Stimulated activated CD4-positive, alpha-beta T cell treated with anti-CD3 and anti-CD28 coated beads, Interleukin-1b, Interleukin-23, amount 100 ng/mL, for 1 hour (primary cell): ENCODE measurements at places on chromosomes 3 and 15.

GRCh38 chr3:142489572-142490323 lies 41.9 kb upstream of the XRN1 start:
- no peak for DNase-seq

DNA sequence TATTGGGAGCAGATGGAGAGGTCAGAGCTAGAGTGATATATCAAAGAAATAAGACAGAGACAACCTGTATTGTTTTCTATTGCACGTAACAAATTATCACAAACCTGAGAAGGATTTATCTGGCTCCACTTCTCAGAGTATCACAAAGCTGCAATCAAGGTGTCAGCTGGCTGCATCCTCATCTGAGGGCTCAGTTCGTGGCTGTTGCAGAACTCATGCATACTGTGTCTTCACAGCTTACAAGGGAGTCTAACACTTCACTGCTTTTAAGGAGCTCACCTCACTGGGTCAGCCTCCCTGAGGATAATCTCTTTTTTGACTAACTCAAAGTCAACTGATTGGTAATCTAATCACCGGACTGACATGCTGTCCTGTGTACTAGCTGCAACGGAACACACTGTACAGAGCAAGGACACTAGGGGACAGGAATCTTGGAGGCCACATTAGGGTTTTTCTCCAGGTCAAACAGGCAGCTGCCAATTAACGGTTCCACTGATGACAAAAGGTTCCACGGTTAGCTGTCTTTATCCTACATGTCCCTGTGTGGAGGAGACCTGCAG lies 1006.8 kb upstream of the SEMA6D start:
- DNase-seq = no peak

GRCh38 chr15:70566047-70566835 lies 197.1 kb downstream of the UACA start:
- no peak for DNase-seq

GRCh38 chr15:98401029-98401428 lies 247.3 kb upstream of the IGF1R start:
- no peak for DNase-seq

- no peak for DNase-seq
These were observed 253.7 kb downstream of the GAP43 start for GRCh38 chr3:115876876-115877614.

GRCh38 chr3:25380222-25380739 lies 47.8 kb upstream of the RARB start:
- no peak for DNase-seq

DNA sequence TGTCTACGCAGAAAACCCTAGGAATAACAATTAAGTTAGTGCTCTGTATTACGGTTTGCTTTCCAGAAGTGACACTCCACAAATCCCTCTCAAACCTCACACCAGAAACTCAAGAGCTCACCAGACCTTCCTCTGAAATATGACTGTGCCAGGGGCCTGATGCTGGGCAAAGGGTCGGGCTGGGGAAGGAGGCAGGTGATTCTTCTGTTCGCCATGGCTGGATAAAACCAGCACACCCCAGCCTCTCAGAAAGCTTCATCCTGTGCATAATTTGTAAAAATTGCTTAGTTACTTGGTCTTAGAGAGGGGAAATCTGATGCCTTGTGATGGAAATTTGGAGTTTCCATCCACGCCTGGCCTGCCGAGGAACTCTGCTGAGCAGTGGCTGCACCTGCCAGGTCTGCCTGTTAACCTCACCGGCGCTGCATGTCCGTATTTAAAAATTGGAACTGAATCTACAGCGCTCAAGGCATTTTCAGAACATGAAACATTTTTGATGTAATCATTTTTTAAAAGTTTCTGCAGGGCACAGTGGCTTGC lies 22.7 kb upstream of the ATP1B3 start:
- no peak for DNase-seq

GRCh38 chr15:70512772-70513362 lies 250.5 kb downstream of the UACA start:
- DNase-seq = no peak

DNA sequence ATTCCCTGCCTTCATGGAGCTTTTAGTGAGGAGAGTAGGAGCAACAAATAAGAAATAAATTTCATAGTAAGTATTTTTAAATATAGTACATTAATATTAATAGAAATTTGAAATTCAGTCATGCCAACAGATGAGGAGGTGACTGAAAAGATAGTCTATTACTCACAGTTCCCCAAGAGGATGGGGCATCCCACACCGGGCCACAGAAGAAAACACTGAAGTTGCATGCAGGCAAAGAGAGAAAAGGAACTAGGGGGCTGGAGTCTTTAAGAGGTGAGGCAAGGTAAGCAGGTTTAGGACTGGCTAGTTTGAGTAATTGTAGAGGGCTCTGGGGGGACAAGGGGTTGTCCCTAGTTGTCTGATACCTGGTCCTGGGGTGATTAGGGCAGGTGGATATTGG lies 120.1 kb upstream of the UMPS start:
- no peak for DNase-seq

GRCh38 chr3:138781012-138781470 lies 53.7 kb downstream of the PIK3CB start:
- DNase-seq = no peak

DNA sequence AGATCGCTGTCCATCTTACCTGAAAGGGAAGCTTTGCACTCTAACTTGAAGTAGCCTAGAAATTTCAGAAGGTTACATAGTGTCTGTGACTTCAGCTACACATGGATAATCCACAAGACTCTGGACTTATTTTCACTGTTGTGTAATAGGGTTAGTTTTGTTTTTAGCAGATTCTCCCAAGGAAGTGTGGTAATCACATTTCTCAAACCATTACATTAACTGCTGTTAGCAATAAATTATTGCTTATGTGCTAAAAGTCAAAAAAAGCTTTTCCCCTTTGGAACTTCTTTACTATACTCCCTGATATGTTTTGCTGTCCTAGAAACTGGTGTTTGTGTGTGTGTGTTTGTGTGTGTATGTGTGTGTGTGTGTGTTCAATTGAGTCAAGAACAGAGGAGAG lies 351.8 kb upstream of the TPRG1 start:
- no peak for DNase-seq

DNA sequence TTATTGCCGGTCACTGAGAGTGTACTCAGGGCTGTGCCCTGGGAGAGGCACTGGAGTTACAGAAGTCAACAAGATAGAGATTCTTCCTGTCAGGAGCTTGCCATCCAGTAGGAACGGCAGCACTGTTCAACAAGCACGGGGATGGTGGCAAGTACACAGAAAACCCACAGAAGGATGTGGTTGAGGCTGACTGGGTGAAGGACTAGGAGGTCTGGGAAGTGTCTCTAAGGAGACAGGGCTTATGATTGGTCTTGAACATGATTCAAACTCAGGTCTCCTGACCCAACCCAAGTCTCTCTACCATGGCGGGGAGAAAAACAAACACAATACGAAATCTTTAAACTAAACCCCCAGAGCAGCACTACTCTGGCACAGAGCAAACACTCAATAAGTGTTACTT lies 37.6 kb downstream of the ERICH6 start:
- DNase-seq = no peak

DNA sequence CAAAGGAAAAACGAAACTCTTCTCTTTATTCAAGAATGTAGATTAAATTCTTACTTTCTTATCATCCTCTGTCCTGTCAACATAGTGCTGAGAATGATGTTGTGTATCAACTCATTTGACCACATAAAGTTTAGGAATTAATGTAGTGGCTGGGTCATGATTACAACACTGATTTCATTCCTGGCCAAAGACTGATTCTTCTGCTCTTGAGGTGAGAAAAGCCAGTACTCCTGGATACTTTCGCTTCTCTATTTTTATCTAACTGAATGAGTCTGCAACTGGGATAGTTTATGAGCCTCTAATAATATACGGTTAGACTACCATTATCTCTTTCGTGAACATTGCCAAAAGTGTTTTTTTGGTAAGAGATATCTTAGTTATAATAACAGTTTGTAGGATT lies 173.0 kb downstream of the LPP start:
- no peak for DNase-seq

- DNase-seq = no peak
These were observed 47.2 kb downstream of the MCF2L2 start for GRCh38 chr3:183381179-183381578.

- no peak for DNase-seq
These were observed 6.0 kb upstream of the PHLDB2 start for GRCh38 chr3:111853068-111853467.

DNA sequence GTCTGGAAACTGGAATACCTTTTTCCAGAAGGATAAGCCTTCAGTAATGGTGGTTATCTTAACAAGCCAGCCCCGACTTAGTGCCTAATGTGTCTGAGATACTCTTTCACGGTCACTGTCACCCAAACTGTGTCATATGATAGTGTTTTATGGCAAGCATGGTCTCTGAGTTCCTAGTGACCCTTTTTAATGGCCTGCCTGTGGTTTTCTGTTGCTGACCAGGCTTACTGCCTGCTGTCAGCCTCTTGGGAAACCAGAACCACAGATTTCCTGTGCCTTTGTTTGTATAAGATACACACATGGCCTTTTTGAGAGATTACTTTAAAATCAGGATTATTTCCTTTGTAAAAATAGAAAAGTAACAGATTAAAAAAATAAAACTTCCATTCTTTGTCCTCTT lies 22.4 kb downstream of the HPS3 start:
- DNase-seq = no peak

- no peak for DNase-seq
These were observed 4.3 kb downstream of the WWTR1 start for GRCh38 chr3:149653564-149653963.

- DNase-seq = no peak
These were observed 353.0 kb downstream of the PLOD2 start for GRCh38 chr3:145807990-145808389.

DNA sequence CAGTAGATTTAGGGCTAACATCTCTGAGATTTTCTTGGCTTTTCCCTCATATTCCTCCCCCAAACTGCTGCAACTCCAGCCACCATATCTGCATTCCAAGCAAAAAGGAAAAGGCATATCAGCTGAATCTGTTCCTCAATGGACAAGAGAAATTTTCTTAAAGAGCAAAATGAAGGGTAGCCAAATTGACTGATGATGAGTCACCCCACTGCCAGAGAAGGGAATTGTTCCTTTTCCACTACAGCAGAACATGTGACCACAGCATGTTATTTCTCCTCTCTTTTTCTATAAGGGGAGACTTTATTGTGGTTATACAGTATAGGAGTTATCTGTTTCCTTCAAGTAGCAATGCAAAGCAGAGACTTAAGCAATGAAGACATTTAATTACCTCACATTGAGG lies 172.5 kb downstream of the MTHFS start:
- no peak for DNase-seq

- DNase-seq = no peak
These were observed 53.1 kb downstream of the CLDN1 start for GRCh38 chr3:190269101-190269500.

DNA sequence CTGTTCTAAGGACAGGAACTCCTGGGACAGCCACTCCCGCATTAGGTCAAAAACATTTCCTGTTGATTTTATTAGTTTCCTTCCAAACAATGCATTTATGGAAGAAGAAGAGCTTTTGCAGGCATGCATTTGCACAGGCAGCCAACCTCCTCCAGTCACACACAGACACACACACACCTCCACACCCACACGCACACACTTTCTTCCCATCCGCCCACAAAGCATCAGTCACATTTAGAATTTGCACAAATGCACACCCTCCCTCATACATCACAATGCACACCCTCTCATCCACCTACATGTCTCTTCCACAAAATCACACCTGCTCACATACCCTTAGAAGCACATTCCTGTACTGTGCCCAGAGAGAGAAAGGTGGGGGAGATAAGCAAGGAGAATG lies 4.1 kb upstream of the TYRO3 start:
- DNase-seq = no peak

DNA sequence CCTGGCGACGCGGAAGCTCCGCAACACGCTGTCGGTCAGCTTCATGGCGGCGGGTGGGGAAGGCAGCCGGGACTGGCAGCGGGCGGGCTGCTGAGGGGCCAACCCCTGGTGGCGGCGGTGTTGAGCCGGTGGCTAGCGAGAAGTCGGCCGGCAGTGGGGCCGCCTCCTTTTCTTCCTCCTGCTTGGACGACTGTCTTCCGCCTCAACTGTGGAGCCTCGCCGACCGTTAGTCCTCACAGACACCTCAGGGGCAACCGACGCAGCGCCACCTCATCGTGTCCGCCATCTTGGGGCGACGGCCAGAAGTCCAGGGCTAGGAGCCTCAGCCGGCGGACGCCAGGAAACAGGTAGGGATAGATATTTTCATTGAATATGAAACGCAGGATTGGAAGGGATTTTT lies 875.1 kb downstream of the NSUN3 start:
- no peak for DNase-seq

GRCh38 chr3:66598168-66598567 lies 97.3 kb upstream of the LRIG1 start:
- DNase-seq = no peak

DNA sequence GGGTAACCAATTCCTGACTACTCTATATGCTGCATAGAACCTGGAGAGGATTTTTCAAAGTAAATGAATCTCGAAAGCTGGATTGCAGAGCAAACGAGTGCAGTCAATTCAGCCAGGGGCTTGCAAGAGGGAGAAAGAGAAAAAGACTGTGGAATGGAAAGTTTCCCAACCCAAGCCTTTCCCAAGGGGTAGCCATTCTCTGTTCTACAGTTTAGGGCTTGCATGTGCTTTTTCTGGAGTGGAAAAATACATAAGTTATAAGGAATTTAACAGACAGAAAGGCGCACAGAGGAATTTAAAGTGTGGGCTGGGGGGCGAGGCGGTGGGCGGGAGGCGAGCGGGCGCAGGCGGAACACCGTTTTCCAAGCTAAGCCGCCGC lies 511 bp upstream of the RARB start:
- DNase-seq = no peak

GRCh38 chr3:189186101-189186500 lies 14.3 kb downstream of the TPRG1 start:
- no peak for DNase-seq

DNA sequence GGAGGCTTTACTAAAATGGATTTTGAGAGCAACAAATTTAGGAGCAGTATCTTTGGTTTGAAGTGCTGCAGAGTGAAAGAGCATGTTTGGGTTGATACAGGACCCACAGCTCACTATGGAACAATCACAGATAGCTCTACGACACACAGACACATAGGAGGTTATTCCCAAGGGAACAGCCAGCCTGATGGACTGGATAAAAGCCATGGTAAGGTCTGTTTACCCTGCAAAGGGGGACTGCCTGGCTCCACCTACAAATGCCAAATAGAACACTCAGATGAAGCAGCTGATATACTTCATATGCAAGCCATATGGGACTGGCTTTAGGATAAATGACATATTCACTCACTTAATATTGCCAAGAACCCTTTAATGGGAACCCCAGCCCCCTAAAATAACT lies 75.4 kb downstream of the CDC25A start:
- no peak for DNase-seq

- DNase-seq = no peak
These were observed 58.4 kb upstream of the POLG start for GRCh38 chr15:89393056-89393455.

- no peak for DNase-seq
These were observed 470.6 kb downstream of the OCA2 start for GRCh38 chr15:27628486-27628885.

- DNase-seq = no peak
These were observed 68.1 kb upstream of the TLE3 start for GRCh38 chr15:70165716-70166284.

GRCh38 chr3:72242326-72242725 lies 457.4 kb upstream of the PROK2 start:
- DNase-seq = no peak
